GOT3 (cell line): ENCODE measurements at places on chromosomes 4 and X.

DNA sequence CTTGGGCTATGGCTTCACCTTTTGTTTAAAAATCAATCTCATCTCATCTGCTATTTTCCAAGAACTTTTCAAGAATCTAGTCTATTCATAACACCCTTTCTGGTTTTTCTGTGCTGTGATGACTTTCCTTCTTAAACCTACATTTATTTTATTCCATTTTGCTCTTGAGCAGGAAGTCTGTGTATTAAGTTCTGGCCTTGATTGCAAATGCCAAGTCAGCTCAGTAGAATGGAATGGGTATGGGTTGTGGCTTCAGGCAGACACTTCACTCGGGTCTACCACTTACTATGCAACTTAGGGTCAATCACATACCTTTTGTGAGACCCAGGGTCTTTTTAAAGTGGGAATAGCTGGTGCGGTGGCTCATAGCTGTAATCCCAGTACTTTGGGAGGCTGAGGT lies 522.3 kb downstream of the TRIML1 start:
- DNase-seq, result no peak

- no peak for DNase-seq
Observed at GRCh38 chr4:1992468-1993168, 16.2 kb downstream of the NELFA start.

- DNase-seq, result no peak
Observed at GRCh38 chrX:115547448-115547847, 13.5 kb upstream of the PLS3 start.

GRCh38 chr4:108140328-108140727 lies 28.4 kb downstream of the LEF1 start:
- no peak for DNase-seq

- DNase-seq, result no peak
Observed at GRCh38 chr4:157217708-157218107, 2.8 kb upstream of the GRIA2 start.

- DNase-seq, result no peak
Observed at GRCh38 chr4:138414202-138414601, 172.1 kb upstream of the SLC7A11 start.

DNA sequence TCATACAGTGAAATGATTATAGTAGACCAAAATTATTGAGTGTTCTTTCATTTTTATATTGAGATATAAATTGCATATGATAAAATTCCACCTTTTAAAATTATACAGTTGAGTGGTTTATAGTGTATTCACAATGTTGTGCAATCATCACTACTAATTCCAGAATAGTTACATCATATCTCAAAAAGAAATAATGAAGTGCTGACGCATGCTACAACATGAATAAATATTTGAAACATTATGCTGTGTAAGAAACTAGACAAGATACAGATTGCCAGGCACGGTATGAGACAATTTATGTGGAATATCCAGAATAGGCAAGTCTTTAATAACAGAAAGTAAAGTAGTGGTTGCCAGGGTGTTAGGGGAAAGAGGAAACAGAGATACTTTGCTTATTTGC lies 871.7 kb downstream of the FAM133A start:
- DNase-seq, result no peak

GRCh38 chr4:184540307-184540706 lies 66.0 kb upstream of the IRF2 start:
- no peak for DNase-seq

GRCh38 chr4:39320381-39321115 lies 45.6 kb downstream of the RFC1 start:
- no peak for DNase-seq

DNA sequence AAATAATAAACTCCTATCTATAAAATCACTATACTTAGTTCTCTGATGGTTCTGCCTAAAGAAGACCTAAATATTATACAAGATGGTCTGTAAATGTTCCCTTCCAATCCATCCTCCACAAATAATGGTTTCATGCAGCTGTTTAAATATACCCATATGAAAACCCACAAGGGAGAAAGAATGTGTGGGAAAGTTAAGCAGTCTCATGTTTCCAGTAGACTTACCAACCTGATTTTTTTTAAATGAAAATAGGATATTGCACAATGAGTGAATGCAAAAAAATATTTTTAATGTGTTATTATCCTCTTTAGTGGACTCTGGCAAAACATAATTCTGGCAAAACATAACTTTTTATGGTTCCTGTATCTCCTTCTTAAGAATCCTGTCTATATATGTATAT lies 23.3 kb downstream of the CAMK2D start:
- no peak for DNase-seq

DNA sequence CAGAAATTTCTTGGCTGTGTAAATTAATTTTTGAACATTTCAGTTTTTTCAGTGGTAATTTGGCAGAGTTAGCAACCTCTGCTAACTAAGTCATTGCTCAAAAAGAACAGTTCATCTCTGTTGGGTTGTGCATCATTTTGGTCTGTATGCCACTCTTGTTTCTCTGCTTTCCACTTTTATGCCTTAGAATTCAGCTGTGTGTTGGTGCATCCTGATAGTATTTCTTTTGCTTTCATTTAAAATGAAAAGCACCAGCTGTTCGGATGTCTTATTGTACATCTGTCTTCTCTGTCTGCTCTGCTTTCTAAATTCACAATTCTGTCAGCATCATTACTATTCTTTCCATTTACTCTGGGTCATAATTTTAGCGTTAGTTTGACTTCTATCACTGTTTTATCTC lies 388.2 kb upstream of the NDST4 start:
- no peak for DNase-seq

DNA sequence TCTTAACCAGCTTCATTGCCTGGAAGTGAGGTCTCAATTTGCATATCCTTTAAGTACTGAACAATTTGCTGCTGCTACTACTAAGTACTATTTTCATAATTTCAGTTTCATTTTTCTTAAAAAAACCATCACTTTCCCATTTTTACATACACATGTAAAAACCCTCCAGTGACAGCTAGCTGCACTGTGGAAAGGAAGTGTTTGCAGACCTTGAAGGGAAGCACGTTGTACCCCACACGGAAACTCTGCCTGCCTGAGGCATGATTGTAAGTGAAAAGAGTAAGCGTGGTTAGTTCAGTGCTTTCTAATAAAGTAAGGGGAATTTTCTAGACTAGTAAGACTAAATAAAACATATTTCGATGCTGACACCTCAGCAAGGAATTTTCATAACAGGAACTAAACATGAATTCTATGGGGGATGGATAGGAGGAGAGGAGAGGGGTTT lies 103.6 kb downstream of the RAPGEF2 start:
- no peak for DNase-seq

- DNase-seq, result no peak
Observed at GRCh38 chr4:109444182-109444844, 10.7 kb downstream of the SEC24B start.

- no peak for DNase-seq
Observed at GRCh38 chr4:94472056-94472826, 20.5 kb downstream of the PDLIM5 start.

GRCh38 chr4:116724249-116724648 lies 361.1 kb downstream of the TRAM1L1 start:
- DNase-seq, result no peak

GRCh38 chrX:32455704-32456103 lies 755.6 kb downstream of the DMD start:
- DNase-seq, result no peak

DNA sequence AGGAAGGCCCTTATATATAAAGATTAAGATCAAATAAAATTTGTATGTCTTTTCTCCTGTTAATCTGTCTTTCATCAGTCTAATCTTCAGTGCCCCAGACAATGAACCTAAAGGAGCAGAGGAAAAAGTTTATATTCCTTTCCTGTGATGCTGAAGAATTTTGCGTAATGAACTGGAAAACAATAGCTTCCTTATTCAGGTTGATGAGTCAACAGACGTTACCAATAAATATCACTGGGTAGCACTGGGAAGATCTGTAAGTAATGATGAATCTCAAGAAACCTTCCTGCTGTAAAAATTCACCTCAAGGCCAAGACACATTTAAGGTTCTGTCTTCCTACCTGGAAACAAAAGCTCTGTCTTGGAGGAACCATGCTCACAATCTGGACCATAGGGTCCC lies 25.5 kb downstream of the CDKN2AIP start:
- no peak for DNase-seq

DNA sequence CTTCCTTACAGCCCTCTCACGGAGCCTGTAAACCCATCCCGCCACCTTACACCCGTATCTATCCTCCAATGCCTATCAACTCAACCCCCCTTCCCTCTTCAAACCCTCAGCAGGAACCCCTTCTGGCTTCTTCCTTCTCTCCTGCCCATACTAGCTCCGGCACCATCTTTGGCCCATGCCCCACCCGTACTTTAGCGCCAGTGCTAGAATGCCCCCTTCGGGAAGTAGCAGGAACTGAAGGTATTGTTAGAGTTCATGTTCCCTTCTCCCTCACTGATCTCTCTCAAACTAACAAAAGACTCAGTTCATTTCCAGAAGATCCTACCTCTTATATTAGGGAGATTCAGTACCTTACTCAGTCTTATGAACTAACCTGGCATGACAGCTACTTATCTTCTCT lies 2.7 kb upstream of the UGT2B15 start:
- no peak for DNase-seq

DNA sequence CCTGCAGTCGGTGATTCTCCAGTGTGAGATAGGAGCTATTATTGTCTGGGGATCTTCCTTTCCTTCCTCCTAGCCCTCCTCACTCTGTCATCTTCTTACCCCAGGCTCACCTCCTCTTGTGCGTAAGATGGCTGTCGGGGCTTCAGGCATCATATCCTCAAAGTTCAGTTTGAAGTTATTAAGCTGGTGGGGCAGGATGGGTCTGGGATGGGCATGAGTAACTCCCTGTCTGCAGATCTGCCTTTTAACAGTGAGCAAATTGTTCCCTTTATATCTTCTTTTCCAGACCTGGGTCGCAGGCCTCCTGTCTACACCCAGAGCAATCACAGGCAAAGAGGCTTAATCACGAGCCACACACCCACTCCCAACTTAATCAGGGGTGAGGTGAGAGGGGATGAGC lies 900 bp upstream of the MTMR1 start:
- no peak for DNase-seq

GRCh38 chr4:130825284-130825683 lies 1729.3 kb downstream of the C4orf33 start:
- DNase-seq, result no peak

DNA sequence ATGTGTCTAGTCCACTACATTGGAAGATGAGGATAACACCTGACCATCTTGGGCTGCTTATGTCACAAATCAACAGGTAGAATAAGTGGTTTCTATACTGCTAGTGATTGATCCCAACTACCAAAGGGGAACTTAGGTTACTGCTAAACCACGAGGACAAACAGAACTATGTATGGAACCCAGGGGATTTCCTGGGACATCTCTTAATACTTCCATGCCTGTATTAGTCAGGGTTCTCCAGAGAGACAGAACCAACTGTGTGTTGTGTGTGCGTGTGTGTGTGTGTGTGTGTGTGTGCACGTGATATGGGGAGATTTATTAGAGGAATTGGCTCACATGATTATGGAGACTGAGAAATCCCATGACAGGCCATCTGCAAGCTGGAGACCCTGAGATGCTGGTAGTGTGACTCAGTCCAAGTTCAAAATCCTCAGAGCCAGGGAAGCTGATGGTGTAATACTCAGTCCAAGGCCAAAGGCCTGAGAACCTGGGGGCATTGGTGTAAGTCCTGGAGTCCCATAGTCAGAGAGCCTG lies 16.2 kb upstream of the AFF1 start:
- DNase-seq, result no peak

DNA sequence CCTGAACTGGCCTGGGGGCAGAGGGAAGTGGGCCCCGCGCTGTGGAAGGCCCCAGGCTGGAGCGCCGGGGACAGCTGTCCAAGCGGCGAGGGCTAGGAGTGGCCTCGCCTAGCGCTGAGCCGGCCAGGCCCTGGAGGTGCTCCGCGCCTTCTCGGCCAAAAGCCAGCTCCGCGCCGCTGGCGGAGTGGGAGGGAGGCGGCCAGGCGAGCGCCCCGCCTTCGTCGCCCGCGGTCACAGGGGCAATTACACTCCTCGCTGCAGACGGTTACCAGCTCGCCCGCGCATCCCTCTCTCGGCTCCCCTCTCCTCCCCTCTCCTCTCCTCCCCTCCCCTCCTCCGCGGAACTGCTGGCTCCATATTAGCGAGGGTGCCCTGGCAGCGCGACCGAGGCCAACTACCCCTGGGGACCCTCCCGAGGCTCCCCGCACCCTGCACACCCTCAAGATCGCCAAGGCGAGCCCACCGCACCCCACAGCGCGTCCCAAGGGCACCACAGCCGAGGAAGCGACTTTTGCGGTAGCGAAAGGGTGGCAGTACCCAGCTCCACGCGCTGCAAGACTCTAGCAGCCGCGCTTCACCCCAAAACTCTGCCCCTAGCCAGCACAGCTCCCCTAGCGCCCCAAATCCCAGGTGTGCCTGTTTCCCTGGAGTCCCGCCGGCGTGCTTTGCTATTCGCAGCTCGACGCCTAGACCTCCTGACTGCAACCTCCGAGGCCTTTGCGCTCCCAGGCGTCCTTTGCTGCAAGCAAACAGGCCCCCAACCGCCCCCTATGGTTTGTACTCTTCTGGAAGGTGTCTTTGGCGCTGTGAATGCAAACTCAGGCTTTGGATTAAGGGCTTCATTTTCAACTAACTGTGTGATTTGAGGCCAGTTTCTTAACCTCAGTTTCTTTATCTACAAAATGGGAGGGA lies 91.4 kb downstream of the BCOR start:
- DNase-seq, result no peak

DNA sequence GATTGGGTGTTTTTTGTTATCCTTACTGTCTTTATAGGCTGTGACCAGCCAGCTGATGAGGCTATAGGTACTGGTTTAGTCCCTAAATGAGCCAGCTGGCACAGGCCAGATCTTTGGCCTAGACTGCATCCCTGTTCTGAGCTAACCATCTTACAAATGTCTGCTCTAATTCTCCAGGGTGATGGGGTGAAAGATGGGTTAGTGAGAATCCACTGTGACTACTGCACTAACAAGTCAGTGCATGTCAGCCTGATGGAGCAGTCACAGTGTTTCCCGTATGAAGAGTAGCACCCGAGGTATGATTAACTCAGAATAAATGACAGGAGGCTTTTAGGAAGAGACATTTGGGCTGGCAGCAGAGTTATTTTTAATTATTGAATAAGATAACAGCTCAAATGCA lies 181.0 kb downstream of the DCTD start:
- DNase-seq, result no peak

DNA sequence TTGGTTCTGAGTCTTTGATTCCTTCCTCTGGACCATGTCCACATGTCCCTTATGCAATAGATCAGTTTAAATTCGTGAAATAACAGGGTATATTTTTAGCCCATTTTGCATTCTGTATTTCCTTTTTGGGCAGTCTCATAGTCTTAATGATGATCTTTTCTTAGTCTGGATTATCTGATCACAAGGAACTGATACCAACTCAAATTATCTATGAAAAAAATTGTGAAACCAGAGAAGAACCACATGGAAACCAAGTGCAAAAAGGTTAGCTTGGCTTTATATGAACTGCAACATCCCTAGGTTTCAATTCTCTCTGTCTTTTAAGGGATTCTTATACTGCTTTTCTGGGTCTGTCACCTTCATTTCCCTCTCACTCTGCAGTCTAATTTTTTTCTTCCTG lies 608.6 kb upstream of the AADAT start:
- DNase-seq, result no peak
